ENCODE measurements at places on chromosomes 2 and 18.

GRCh38 chr2:238121511-238122286 is 16.8 kb upstream of the KLHL30 start:
- DNase-seq: no peak

DNA sequence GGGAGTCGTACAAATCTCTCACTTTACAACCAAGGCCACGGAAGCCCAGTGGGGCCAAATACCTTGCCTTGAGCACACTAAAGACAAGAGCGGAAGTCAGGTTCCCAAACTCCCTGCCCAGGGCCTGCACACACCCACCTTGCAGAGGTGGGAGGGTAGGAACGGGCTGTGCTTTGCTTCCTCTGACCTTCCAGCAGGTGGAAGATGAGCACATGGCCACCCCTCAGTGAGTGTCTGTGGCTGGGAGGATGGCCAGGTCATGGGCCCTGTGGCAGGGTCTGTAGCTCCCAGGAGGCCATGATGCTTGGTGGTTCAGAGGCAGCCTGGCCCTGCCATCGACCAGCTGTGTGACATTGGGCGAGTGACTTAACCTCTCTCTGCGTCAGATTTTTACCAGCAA is 218.2 kb downstream of the ZBTB7C start:
- no peak for DNase-seq

GRCh38 chr2:37449761-37450296 is 105.4 kb downstream of the QPCT start:
- DNase-seq: no peak

DNA sequence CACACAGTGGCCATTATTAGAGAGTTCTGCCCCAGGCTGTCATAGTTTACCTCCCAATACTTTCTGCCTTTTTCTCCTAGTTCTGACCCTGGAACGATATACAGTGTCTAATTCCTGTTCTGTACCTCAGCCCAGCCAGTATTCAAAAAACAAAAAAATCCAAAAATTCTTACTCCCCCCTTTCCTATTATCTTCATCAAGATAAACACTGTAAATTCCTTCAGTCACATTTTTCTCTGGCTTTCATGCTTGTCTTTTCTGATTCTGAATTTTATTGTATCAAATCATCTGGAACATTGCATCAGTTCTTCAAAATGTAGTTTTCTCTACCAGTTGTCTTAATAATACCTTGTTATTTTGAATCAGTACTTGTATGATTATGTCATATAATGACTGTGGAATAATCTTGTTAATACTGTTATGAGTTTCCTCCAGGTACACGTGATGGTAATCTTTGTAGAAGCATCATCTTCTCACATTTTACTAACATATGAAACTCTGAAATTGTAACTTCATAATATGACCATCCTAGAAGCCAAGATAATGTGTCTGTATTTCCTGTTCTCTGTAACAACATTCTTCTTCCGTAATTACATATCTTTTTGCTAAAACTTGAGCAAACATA is 79.0 kb upstream of the NOSTRIN start:
- no peak for DNase-seq

- DNase-seq: no peak
Measured at GRCh38 chr2:85584857-85585780, 888 bp downstream of the VAMP5 start.

GRCh38 chr2:95029898-95030341 is 4.4 kb downstream of the MAL start:
- no peak for DNase-seq

- DNase-seq: no peak
Measured at GRCh38 chr2:182540252-182540651, 113.4 kb upstream of the PDE1A start.
